NCI-H187 (cell line): ENCODE measurements at places on chromosomes 16 and 17.

DNA sequence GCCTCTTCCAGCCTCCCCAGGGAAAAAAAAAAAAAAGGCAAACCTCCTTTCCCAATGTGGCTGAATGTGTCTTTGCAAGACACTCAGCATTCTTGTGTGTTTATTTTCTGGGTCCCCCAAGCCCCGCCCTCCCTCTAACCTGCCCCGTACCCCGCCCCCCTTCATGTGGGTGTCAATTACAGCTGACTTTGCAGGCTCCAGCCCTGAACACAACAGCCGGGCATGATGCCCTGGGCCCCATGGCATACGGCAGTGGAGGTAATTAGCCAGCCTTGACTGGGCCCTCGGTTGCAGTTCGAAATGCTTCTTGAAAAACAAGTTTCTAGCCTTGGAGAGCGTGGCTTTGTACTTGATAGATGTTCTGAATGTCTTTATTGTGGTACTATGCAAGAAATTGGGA lies 354.7 kb upstream of the RBFOX1 start:
- no peak for DNase-seq

DNA sequence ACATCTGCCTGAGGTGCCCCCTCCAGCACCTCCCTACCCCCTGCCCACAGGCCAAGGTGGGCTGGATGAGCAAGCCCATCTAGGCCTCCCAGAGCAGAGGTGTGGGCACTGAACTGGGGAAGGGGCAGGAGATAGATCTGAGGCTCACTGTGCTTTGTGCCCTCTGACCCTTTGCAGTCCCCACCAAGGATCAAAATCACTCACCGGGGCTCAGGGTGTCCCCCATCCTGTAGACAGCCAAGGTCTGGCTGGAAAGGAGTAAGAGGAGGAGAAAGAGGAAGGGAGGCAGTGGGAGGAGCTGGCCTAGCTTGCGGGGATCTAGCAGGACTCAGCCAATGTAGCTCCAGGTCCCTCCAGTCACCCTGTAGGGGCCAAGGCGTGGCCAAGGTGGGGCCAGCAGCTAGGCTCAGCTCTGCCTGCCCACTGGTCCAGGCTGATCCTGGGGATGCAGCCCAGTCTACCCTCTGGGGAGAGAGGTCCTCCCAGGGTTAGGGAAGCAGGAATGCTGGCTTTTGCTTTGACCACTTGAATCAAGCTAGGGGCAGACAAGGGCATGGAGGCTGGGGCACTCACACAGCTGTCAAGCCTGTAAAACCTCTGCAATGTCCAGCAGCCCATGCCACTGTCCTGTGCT lies 1.8 kb downstream of the SLC12A4 start:
- DNase-seq: no peak

GRCh38 chr17:32331243-32332040 lies 10.5 kb downstream of the C17orf75 start:
- DNase-seq: no peak

GRCh38 chr17:39943702-39944392 lies 16.3 kb downstream of the LRRC3C start:
- no peak for DNase-seq

DNA sequence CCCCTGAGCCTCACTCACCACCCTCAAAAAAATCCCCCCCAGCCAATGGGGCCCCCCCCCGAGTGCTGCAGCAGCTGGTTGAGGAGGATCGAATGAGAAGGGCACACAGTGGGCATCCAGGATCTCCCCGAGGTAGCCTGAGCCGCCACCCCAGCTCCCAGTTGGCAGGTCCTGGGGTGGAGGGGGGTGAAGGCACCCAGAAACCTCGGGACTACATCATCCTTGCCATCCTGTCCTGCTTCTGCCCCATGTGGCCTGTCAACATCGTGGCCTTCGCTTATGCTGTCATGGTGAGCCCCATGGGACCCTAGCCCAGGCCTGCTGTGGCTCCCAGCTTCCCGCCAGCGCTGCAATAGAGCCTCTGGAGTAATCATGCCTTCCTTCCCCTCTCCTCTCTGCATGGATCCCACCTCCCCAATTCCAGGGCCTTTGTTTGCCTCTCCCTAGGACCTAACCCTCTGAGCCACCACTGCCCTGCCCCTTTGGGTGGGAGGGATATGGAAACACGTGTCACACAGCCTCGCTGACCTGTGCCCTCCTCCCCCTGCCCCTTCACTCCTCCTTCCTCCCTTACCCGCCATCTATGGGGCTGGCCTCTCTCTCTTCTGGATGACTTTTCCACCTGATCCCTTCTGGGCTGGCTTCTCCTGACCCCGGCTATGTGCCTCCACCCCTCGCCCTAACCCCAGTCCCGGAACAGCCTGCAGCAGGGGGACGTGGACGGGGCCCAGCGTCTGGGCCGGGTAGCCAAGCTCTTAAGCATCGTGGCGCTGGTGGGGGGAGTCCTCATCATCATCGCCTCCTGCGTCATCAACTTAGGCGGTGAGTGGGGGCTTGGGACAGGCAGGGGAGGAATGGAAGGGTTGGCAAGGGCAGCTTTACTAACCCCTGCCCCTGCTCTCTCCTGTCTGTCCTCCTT lies 1.9 kb downstream of the PRRT2 start:
- no peak for DNase-seq

GRCh38 chr16:50546125-50546524 lies 2.1 kb upstream of the NKD1 start:
- no peak for DNase-seq

GRCh38 chr16:69017036-69017783 lies 88.2 kb upstream of the HAS3 start:
- no peak for DNase-seq

DNA sequence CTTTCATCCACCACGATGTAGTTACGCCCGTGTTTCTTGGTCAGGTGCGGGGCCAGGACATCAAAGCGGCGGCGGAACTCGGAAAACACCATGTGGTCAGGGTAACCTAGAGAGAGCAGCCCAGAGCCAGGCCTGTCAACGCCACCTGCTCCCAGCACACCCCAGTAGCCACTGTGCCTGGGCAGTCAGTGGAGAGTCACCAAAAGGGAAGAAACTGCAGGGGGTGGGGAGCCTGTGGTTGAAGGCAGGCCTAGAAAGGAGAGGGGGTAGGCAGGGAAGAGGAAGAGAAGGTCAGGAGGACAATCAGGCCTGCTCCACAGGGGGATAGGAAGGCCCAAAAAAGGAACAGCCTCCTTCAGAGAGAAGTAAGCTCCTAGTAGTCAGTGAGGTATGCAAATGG lies 64.1 kb downstream of the PIPOX start:
- no peak for DNase-seq

GRCh38 chr17:44221084-44221861 lies 1.8 kb upstream of the UBTF start:
- DNase-seq: peak; percentile 26

DNA sequence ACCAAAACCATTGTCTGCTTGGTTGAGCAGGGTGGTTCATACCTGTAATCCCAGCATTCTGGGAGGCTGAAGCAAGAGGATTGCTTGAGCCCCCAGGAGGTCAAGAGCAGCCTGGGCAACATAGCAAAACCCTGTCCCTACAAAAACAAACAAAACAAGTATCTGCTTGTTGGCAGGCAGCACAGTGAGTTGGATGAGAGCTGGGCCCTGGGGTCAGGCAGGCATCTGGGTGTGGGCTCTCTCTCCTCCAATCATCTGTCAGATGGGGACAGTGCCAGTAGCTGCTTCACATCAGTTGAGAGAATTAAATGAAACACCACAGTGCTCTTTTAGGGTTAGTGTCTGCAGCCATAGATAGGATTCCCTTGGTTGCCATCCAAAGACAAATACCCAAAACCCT lies 5.8 kb downstream of the ARMC7 start:
- no peak for DNase-seq

GRCh38 chr17:76740329-76741118 lies 2.6 kb downstream of the MFSD11 start:
- DNase-seq: no peak

DNA sequence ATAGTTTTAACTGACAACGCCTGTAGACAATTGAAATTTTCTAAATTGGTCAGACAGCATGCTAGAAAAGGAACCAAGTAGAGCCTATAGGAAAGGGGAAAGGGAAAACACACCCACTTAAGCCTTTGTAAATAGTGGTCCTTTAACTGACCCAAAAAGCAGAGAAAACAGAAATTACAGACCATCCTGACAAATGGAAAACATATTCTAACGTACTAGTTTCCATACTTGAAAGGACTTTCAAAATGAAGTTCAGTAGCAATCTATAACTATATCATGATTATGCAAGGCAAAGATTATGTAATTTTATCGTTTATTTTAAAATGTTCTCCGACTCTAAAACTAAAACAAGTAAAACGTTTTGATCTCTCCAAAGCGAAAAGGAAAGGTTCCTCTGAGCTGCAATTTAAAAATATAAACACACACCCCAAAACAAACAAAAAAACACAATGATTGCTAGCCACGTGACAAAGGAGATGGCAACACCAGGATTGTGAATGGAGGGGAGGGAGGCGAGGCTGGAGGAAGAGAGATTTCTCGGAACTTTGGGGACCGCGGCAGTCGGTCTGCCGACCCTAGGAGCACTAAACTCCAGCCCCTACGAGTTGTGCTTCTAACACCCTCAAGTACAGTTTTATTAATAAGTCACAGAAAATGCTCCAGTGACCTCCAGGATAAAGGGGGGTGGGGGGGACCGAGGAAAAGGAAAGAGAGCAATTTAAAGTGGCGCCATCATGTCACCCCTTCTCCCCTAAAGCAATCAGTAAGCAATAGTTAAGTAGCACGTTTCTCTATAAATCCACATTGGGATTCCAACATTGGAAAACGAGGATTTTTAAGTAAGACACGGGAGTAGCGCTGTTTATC lies 1.7 kb downstream of the KANSL1 start:
- no peak for DNase-seq
